IPS-NIHi11 (cell line): ENCODE measurements at places on chromosomes 2 and 18.

- no peak for DNase-seq
Measured at GRCh38 chr2:169702996-169703395, 8.7 kb downstream of the PHOSPHO2 start.

GRCh38 chr2:63840081-63840784 is 1.5 kb upstream of the UGP2 start:
- peak; percentile 52 for DNase-seq

DNA sequence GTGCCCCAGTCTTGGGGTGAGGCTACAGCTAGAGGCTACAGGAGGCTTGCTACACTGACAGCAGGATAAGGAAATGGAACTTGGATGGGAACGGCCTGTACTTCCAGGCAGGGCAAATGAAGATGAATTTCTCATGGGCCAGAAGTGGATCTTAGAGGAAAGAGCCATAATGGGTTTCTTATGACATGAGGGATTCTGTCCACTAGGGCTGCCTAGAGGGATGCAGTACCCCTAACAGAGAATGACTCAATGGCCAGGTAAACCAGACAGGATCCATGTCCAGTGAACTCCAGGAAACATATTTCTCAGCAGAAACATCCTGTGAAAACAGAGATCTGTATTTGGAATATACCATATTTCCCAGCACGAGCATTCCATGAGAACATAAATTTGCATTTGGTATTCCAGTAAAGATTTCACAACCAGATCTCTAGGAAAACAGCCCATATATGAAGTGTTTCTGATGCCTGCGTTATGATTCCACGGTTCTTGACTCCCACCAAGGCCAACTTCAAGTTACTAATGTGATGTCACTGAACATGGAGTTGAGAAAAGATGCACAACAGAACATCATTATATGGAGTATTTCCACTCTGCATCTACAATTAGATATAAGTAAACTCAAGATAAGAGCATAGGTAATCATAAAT is 11.5 kb upstream of the SLC35F5 start:
- DNase-seq = no peak

DNA sequence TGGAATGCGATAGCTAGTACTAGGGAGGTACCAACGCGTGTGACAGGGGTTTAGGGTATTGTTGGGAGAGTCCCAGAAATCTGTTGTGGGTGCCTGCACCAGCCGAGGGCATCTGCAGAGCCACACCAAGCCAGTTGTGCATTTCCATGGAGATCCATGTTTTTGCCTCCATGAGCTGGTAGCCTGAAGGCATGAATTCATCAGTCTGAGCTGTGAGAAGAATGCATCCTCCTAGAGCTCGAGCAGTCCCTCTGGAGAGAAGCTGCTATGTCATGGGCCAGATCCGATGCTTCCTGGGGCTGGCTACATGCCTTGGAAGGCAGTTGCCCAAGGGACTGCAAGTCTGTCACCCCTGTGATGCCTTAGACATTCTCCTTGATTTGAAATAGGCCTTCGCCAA is 57.9 kb downstream of the LIPG start:
- DNase-seq = no peak

GRCh38 chr2:109373791-109374547 is 239.8 kb downstream of the SEPTIN10 start:
- DNase-seq = no peak

GRCh38 chr2:12761104-12761503 is 44.4 kb downstream of the TRIB2 start:
- no peak for DNase-seq

GRCh38 chr2:128300151-128301020 is 18.3 kb downstream of the HS6ST1 start:
- DNase-seq = no peak

DNA sequence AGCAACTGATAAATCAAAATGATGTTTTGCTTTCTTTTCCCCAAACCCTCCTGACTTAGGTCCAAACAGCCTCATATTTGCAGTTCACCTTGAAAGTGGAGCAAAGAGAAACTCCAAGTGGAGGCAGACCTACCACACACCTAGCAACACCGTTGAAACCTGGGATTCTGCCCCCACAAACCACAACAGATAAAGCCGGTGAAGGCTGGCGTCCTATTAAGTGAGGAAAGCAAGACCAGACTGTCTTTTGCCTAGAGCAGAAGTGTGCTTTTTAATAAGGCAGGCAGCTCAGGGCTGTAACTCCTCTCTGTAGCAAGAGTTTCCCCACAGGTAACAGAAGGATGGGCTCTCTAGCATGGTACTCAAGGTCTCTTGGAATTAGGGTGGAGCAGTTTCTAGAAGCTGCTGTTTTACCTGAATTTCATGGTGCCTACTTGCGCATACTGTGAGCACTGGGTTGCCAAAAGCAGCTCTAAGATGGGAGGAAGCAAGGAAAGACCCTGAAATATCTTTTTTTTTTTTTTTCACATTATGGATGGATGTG is 336.9 kb downstream of the BCL11A start:
- no peak for DNase-seq

GRCh38 chr2:227238238-227239237 is 74.1 kb downstream of the COL4A3 start:
- DNase-seq = peak; percentile 63

DNA sequence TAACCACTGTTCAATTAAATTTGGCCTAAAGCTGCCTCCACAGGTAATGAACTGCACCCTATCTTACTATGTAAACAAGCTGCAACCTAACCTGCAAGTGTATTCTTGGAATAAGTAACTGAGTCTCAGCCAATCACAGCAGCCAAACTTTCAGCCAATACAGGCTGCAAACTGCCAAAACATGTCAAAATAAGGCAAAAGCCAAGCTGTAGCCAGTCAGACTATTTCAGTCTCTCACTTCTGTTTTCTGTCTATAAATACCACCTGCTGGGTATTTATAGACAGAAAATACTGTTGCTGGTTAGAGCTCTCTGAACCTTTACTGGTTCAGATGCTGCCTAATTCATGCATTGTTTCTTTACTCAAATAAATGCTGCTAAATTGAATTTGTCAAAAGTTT is 14.3 kb downstream of the C2orf76 start:
- peak; percentile 22 for DNase-seq

- DNase-seq = no peak
Measured at GRCh38 chr18:69495338-69495737, 94.7 kb downstream of the DOK6 start.

DNA sequence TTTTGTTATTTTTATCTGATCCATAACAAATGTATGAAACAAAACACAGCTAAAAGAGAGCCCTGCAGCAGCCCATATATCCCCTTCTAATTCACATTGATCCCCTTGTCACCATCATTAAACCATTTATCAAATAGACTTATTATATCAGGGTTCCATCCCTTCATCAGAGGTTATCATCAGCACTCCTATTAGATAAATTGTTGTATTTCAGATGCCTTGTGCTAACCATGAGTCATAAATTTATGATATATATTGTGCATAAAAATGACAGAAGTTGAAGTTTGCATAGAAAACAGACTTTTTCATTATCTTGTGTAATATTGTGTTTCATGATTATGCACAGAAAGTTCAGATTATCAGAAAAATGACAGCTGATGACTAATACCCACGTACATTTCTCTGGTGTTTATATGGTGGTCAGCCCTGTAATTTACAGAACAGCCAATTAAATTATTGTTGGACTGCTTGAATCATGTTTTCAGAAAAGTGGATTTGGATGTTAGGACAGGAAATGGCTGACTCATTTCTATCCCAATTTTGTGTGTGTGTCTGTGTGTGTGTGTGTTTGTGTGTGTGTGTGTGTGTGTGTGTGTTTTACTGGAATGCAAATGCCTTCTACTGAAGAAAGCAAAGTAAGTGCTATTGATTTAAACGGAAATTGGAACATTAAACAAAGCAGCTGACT is 80.9 kb downstream of the PPP1R1C start:
- DNase-seq = no peak

- no peak for DNase-seq
Measured at GRCh38 chr2:15965564-15966019, 25.2 kb downstream of the MYCN start.

- DNase-seq = no peak
Measured at GRCh38 chr18:37578182-37578678, 12.6 kb upstream of the CELF4 start.

- DNase-seq = no peak
Measured at GRCh38 chr2:173394091-173394974, 39.7 kb downstream of the CDCA7 start.

DNA sequence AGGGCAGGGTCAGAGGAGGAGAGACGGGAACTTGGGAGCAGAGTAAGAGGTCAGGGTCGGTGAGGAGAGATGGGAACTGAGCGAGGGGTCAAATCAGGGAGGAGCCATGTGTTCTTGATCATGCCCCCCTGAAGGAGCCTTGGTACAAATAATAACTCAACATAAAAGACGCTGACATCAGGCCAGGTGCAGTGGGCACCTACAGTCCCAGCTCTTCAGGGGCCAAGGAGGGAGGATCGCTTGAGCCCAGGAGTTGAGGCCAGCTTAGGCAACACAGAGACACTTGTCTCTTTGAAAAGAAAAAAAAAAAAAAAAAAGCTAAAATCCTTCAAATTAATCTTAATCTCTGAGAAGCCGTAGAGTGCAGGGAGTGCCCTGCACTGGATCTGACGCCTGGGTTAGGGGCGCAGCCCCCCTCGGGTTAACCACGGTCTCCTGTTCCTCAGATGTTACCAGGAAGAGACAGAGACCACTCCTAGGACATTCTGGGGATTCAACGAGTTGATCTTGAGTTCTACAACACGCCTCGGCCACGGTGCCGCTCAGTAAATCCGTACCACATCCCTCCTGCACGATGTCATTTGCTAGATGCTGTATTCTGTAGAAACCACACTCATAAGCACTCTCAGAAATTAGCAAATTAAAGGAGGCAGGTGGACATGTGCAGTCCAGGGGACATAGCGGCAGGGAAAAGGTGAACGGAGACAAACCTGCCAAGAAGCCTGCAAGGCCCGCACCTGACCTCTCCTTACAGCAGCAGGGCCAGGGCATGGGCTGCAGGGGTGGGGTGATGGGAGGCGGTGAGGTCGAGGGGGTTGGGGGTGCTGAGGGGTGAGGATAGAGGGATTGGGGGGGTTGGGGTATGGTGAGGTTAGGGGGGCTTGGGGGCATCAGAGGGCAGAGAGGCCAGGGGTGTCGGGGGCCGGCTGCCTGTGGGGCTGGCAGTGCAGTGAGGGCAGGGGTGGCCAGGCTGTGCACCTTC is 29.2 kb downstream of the SLC66A2 start:
- DNase-seq = no peak

DNA sequence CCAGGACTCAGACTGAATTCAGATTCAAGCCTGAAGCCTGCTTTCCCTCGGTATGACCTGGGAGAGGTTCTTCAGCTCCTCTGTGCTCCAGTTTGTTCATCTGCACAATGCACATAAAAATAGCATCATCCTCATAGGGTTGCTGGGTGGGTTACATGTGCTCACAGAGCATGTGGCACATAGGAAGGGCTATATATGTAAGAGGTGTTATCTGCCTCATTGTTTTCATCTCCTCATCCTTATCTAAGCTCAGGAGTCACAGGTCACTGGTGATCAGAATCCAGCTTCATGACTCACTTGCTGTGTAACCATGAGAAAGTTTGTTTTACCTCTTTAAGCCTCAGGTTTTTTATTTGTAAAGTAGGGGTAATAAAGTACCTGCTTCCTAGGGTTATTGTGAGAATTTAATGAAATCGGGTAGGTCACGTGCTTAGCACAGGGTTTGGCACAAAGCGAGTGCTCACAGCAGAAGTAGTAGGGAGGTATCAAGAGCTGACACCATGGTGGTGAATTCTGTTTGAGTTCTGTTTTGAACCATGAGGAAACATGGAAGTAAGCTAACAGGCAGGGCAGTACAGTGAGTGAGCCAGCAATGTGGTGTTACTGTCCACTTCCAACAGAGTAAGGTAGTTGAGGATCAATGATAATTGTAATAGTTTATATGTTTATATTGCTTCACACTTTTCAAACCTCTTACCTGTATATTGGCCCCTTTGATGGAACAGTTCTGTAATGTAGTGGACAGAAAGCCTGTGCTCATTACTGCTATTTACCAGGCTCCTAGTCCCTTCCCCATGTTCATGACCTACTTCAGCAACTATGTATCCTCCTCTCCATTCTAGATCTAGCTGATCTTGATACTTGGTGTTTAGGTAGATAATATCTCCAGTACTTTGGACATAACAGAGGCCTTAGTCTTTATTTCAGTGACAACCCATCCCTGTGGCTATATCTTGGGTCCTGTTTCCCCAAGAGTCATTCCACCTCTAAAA is 141.4 kb upstream of the LTBP1 start:
- no peak for DNase-seq

DNA sequence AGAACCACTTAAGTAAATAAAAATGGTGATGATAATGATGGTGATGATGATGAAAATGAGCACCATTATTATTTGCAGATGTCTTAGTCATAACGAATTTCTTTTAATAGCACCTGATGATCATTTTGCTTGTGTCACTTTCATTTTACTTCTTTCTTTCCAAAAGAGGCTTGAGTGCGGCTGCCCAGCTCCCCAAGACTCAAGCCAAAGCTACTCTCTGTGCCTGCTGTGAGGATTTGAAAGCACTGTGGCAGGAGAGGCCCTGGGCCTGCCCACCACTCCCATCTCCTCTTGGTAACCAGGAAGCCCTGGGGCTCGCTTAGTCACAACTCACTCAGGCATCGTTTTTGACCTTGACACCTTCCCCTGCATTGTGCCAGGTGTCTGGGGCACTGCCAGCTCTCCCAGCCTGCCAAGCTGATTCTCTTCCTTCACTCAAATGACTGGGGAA is 41.2 kb downstream of the RPL37A start:
- peak; percentile 47 for DNase-seq

GRCh38 chr2:160052531-160052930 is 9.9 kb downstream of the PLA2R1 start:
- no peak for DNase-seq

GRCh38 chr2:56130463-56131070 is 53.2 kb upstream of the CCDC85A start:
- peak; percentile 31 for DNase-seq

- DNase-seq = no peak
Measured at GRCh38 chr2:229268626-229269025, 2.5 kb downstream of the PID1 start.

DNA sequence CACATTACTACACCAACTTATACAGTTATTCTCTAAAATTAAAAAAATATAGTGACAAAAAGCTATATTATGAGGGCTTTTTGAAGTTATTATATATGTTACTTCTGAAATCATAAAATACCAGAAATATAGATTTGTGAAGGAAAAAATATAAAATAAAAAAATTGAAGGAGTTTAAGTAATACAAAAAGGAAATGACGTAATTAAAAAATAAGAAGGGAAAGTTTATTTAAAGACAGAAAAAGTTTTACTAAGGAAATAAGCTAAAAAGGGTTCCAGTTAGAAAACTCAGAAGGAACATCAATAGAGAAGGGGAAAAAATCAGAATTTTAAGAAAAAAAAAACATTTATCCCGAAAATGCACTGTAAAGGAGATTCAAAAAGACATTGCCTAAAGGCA is 697.1 kb downstream of the MBD2 start:
- no peak for DNase-seq

- no peak for DNase-seq
Measured at GRCh38 chr2:147463881-147464520, 380.8 kb upstream of the ACVR2A start.
